Activated naive CD4-positive, alpha-beta T cell treated with anti-CD3 and anti-CD28 coated beads, Interleukin-2, amount 50 U/mL, for 16 hours (primary cell): ENCODE measurements at places on chromosomes 13 and 19.
A peak's percentile ranks its signal among the peaks of the same experiment; 100 is the strongest.

DNA sequence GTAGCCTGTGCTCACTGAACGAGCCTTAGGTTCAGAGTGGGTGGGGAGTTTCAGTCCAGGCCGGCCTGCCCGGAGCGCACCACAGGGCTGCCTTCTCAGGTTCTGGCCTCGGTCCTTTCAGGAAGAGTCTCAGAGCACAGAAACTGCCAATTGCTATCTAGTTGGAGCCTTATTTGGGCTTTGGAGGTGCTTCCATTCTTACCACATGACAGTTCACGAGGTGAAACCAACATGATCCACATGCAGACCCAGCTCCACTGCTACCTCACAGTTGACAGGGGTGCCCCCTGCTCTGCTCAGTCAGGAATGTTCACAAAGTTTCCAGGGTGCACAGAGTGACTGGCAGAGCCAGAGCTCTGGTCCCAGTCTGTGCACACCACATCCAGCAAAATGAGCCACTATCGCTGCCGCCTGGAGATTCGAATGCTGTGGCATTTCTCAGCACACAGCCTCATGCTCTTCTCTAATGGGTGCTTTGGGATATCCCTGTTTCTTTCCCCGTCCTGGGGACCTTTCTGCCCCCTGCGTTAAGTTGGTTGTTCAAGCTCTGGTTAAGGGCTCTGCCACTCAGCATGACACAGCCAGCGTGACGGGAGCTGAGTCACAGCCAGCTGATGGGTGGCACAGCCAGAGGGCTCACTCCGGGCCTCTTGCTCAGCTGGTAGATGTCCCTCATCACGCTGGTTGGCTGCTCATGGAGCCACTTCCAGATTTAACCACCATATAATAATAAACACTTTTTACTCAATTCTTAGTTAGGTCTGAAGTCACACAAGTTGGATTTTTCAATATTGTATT is 7.5 kb upstream of the SACS start:
- no peak for DNase-seq

DNA sequence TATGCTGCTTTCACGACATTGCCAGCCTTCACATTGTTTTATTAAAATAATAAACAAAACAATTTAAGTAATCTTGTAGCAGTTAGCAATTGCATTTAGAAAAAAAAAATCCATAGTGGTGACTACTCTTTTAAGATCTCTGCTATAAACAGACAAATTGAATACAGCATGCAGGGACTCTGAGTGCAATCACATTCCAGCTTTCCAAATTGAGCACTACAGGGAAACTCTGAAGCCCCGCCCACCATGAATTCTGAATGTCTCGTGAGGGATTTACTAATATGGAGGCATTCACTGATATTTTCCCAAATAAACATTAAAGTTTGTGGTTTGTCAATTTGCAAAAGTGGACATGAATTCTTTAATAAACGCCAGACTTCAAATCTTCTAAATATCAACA is 698.8 kb downstream of the LIG4 start:
- no peak for DNase-seq

DNA sequence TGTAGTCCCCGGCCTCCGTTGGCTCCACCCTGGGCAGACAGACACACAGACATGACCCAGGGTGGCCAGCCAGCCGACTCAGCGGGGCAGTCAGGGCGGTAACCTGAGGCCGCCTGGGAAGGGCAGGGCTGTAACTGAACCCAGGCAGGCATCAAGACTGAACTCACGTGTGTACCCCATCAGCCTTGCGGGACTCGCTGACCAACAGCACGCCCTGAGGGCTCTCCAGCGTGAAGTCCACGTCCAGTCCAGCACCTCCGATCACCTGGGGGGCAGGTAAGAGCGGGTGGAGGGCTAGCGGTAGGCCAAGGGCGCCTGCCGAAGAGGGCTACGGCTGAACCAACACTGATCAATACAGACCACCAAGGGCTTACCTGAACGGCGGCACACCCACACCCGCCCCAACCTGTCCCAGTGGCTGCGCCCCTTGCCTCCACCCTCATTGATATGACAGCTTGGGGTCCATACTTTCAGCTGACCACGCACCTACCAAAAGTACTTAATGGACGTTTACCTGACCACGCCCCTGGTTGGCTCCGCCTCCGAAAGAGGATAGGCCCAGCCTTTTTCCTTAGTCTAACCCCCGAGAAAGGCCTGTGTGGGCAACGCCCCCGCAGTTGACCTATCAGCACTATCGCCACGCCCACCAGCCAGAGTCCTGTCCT is 791 bp downstream of the TMED1 start:
- no peak for DNase-seq

GRCh38 chr19:49436381-49437017 is 4.8 kb downstream of the SLC17A7 start:
- peak; percentile 61 for DNase-seq

DNA sequence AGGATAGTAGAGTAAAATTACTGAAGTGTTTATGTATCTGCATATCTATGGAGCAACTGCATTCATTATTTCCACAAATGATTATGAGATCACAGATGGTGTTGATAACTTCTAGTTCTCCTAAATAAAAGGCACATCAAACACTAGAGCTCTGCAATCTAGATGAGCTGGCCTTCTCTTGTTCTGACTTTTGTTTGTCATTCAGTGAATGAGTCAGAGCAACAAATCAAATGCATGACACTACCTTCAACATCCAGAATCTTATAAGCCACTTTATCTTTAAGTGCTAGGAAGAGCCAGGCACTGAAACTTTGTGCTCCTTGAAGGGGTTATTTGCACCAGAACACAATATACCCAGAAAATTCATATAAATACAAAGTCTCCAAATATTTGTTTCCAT is 456.0 kb downstream of the PCDH17 start:
- DNase-seq = no peak

- no peak for DNase-seq
Observed at GRCh38 chr13:77319536-77319935, 7.4 kb downstream of the MYCBP2 start.

DNA sequence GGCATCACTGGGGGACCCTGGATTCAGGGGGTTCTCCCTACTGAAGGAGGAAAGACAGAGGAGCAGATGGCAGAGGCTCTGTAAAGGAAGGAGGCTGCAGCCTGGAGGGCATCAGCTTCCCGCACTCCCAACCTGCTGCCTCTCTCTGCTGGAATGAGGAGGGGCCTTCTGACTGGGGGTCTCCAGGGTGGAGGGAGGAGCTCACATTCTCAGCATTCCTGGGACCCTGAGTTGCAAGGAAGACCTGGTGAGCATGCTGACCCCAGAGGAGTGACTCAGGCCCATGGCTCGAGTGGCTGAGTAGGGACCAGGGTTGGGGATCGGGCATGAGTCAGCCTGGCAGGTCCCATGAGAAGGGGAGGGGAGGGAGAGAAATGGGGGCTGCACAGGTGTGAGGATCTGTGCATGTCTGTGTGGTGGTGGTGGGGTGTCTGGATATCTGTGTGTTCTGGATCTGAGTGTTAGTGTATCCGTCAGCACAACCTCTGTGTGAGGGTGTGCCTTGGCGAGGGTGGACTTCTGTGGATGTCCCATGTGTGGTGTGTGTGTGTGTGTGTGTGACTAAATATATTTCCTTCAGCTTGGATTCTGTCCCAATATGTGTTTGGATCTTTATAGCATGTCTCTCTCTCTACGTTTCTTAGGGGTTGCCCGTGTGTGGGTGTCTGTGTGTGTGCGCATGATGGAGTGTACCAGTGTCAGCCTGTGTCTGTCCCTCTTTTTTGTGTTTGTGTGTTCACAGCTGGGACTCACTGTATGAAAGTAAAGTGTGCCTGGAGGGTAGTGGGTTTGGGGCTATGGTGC is 4.6 kb downstream of the AXL start:
- no peak for DNase-seq

DNA sequence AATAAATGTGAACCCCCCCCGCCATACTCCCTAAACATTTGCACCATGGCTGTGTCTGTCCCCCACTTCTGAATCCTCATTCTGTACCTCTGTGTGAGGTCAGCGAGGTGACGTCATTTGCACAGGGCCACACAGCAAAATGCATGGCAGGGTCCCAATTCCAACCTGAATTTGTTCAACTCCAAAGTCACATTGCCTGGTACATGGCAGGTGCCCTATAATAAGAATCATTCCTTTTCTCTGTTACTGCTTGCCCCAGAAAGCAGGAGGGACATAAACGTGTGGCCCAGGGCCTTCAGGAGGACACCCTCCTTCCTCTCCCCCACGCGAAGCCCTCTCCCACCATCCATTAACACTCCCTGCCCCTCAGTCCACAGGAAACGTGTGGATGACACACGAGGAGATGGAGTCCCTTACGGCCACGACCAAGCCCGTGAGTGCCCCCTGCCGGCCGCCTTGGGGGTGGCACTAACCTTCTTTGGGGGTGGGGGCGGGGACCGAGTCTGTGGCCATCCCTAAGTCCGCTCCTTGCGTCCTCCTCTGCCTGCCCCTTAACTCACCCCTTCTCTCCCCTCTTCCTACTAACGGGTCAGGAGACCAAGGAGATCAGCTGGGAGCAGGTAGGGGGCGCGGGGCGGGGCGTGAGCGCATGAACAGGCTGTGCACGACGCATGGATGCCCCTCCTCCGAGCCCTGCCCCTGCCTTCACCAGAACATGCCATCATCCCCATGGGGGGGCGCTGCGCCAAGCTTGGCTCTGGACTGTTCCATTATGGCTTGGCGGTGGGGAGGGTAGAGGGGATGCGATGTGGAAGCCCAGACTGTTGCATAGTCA is 9.4 kb downstream of the HRC start:
- peak; percentile 77 for DNase-seq

GRCh38 chr13:80157261-80157932 is 183.5 kb downstream of the SPRY2 start:
- DNase-seq = no peak

DNA sequence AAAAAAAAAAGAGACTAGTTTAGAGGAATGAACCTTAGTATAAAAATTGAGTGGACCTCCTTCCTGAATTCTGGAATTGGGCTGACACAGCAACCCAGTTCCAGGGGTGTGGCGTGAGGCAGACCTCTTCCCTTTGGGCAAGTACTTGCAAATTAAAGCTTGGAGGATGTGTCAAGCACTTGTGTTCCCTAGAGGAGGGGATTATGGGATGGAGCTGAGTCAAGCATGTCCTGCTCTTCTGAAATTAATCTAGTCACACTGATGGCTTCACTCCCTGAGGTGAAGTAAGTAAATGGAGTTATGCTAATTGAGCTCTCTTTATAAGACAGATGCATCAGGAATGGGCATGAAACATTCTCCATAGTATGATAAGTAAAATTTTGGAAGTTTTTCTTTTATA is 107.7 kb upstream of the HTR2A start:
- DNase-seq = no peak

- DNase-seq = no peak
Observed at GRCh38 chr13:106096661-106097092, 438.8 kb downstream of the EFNB2 start.

- DNase-seq = no peak
Observed at GRCh38 chr19:47658431-47659348, 49.8 kb downstream of the BICRA start.

- DNase-seq = no peak
Observed at GRCh38 chr19:42113641-42114348, 18.5 kb downstream of the POU2F2 start.

GRCh38 chr19:343941-344624 is 513 bp downstream of the MIER2 start:
- peak; percentile 40 for DNase-seq

DNA sequence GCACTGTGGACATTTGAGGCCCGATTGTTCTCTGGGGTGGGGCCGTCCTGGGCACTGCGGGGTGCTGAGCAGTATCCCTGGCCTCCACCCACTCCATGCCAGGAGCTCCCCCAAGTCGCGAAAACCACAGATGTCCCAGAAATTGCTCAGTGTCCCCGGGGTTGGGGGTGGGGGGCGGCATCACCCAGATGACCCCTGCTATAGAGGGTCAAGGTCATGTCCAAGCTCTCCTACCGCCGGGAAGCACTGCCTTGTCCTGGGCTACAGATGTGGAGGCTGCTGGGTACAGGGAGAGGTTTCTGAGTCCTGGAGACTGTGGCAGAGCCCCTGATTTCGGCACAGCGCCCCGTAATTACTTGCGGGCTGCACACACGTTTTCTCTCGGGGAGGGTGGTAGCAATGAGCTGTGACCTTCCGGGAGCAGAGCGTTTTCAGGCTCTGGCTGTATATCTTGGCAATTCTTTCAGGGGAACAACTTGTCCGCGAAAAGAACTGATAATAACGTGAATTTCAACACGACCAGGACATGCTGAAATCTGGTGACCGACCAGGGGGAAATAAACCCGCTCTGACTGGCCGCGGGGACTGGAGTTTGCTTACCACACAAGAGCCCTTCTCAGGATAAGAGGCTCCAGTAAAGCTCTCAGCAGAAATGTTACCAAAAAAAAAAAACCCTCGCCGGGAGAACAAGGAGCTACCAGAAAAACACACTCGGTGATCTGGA is 68.1 kb downstream of the GNG7 start:
- DNase-seq = no peak

DNA sequence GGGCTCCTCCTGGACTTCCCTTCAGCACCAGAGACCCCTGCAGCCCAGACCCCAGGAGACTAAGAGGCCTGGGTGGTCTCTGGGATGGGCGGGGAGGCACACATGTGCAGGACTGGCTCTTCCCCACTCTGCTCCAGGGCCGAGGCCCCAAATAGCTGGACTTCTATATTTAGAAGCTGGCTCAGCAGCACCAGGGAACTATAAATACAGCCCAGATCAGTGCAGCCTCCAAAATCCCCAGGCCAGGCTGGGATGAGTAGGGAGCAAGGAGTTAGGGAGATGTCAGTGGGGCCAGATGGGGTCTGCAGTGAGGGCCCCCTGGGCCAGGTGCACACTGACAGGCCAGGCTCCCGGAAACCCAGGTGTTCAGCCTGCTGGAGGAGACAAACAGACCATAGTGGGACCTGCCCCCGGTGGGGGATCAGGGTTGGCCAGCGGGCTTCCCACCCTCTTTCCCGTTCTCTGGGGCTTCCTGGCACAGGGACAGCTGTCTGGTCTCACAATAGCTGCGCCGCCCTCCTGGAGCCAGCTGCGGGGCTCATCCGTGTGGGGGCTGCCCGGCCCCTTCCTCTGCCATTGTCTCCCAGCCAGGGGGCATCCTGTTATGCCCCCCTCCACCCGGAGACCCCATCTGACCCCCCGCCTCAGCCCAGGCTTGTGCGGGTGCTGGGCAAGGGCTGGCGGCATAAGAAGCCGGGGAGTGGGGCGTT is 5.5 kb upstream of the ADGRE5 start:
- no peak for DNase-seq

DNA sequence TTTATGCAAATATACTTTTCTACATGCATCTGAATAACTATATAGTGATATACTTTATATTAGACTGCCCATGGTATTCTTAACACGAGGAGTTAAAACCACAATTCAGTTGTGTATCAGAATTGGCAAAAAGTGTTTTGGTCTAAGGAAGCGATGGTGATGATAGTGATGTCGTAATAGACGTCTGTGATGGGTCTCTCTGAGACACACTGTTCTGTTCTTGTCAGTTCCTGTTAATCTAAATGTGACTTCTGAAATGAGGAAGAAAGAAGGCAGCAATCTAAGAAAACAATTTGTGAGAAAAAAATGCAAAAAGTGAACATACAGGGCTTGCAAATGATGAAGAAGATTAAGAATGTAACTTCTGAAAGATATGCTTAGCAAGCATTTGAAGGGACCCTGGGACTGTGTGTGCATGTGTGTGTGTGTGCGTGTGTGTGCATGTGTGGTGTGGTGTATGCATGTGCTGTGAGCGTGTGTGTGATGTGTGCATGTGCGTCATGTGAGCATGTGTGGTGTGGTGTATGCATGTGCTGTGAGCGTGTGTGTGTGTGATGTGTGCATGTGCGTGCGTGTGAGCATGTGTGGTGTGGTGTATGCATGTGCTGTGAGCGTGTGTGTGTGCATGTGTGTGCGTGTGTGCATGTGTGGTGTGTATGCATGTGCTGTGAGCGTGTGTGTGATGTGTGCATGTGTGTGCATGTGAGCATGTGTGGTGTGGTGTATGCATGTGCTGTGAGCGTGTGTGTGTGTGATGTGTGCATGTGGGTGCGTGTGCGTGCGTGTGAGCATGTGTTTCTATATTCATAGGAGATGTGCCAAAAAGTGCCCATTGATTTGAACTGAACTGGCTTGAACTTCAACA is 131.8 kb downstream of the IRS2 start:
- DNase-seq = no peak
